ENCODE measurements at places on chromosomes 13 and 19.

DNA sequence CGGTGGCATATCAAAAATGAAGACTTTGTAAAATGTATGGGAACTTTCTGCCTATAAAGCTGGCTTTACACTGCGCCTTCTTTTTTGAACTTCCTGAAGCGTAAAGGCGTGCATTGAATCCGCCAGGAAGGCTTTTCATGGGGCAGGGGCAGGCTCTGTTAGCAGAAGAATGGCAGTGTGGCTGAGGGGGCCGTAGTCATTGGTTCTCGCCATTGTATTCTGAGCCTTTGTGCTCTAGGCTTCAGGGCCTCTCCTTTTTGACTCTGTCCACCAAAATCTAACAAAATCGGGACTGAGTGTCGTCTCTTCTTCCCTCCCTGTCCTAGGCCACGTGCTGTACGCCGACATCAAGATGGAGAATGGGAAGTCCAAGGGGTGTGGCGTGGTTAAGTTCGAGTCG, 14.1 kb downstream of the PRAM1 start:
- no peak for DNase-seq

GRCh38 chr13:97329331-97329730, 104.6 kb upstream of the RAP2A start:
- DNase-seq: no peak

- no peak for DNase-seq
These were observed 65.0 kb downstream of the FGF9 start for GRCh38 chr13:21735701-21736401.

DNA sequence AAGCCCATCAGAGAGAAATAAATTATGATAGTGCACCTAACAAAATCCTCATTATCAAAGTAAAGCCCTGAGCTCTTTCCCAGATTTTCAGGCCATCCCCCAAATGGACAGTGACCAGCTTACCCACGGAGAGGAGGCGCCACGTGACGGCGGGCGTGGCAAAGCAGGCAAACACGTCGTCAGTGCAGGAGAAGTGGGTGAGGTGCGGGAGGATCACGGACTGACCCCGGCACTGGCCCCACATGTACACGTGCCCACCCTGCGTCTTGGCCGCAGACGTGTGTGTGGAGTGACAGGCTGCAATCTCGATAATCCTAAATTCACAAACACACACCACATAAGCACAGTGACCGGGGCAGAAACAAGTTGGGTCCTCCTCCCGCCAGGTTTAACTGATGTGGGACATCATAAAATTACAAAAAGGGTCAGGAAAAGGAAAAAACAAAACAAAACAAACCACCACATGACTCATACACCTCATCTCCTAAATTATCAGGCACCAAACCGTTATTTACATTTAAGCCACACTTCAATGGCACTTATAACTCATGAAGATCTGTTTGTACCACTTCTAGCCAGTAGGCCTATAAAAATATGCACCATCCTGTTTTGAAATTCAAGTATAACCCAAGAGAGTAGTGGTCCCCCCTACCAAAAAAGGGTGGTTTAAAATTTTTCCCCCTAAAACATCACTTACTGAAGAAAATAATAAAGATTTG, 30.1 kb downstream of the RCBTB2 start:
- no peak for DNase-seq

GRCh38 chr13:109599901-109600657, 186.3 kb downstream of the IRS2 start:
- no peak for DNase-seq

- DNase-seq: no peak
These were observed 22.6 kb downstream of the POLR1D start for GRCh38 chr13:27644302-27644701.

GRCh38 chr13:111485491-111486250, 165.2 kb downstream of the TEX29 start:
- DNase-seq: no peak

- DNase-seq: peak; percentile 41
These were observed 11.6 kb upstream of the OR1M1 start for GRCh38 chr19:9075064-9075949.

All from KG1 (cell line).